MM.1S (cell line): ENCODE measurements at places on chromosomes 2 and 18.

DNA sequence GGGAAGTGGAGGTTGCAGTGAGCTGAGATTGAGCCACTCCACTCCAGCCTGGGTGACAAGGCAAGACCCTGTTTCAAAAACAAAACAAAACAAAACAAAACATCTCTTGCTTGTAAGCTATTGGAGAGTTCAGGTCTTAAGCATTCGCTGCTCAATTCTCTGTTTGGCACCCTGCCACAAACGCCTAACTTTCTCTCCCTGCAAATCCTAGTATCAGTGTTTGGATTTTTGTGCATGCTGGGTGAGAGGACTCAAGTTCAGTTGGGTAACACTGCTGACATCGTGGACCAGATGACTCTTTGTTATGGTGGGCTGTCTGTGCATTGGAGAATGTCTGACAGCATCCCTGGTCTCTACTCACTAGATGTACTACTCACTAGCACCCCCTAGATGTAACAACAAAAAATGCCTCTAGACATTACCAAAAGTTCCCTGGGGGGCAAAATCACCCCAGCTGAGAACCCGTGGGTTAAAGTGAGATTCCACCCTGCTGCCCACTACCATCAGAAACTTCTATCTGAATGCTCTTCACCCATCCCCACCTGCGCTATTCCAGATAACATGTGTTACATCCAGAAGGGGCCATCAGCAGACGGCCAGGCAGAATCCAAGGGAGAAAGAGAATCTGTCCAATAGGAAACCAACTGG, 50.9 kb downstream of the CACNB4 start:
- DNase-seq = no peak

- no peak for DNase-seq
Observed at GRCh38 chr2:240810621-240811020, 9.4 kb downstream of the KIF1A start.

- no peak for DNase-seq
Observed at GRCh38 chr18:69865776-69866175, 81.9 kb downstream of the CD226 start.

GRCh38 chr18:50373561-50374219, 1.2 kb upstream of the SKA1 start:
- no peak for DNase-seq

DNA sequence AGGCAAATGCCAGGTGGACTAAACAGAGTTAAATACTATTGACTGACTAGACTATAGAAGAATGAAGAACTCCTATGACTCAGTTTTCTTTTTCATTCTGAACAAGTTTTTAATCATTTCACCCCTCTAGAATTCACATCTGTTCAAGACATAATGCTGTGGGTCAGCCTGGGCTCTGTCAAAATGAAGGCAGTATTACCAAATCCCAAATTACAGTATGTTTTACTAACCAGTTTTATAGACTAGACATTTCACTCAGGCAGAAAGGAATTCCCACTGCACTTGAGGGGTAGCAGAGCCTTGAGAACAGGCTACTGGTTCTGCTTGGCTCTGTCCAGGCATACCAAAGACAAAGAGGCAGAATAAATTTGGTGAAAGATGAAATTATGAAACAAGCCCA, 511.7 kb downstream of the EPHA4 start:
- no peak for DNase-seq
